HAP-1 (cell line): ENCODE measurements at places on chromosomes 4 and X.
A peak's percentile ranks its signal among the peaks of the same experiment; 100 is the strongest.

DNA sequence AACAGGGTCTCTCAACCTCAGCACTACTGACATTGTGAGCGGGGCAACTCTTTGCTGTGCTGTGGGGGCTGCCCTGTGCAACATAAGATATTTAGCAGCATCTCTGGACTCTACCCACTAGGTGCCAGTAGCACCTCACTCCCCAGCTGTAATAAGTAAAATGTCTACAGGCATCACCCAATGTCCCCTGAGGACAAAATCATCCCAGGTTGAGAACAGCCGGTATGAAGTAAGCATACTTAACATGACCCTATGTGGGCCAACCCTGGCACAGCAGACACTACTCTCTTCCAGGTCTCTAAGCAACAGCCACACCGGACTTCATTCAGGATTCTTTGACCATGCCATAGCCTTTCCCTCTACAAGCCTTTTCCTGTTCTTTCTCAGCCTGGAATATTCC is 10.5 kb upstream of the MGST2 start:
- DNase-seq: no peak

GRCh38 chrX:148872161-148872535 is 371.7 kb downstream of the AFF2 start:
- no peak for DNase-seq

DNA sequence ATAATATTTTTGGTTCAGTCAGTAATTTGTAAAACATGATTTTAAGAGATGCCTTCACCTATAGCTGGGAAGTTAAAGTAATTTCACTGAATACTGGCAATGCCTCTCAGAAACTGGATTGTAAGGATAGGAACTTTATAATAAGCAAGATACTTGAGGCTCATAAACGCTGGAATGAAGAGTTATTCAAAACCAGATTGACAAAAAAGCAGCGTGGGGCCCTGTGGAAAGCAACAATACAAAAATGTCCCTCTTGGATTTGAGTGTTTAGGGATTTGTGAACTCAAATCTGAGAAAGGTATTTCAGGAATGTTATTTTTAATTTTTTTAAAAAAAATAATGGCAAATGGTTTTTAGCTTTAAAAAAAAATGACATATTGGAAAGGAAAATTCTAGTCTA is 94.6 kb downstream of the ANK2 start:
- DNase-seq: peak; percentile 43

GRCh38 chr4:112664611-112665010 is 27.7 kb downstream of the LARP7 start:
- DNase-seq: no peak

DNA sequence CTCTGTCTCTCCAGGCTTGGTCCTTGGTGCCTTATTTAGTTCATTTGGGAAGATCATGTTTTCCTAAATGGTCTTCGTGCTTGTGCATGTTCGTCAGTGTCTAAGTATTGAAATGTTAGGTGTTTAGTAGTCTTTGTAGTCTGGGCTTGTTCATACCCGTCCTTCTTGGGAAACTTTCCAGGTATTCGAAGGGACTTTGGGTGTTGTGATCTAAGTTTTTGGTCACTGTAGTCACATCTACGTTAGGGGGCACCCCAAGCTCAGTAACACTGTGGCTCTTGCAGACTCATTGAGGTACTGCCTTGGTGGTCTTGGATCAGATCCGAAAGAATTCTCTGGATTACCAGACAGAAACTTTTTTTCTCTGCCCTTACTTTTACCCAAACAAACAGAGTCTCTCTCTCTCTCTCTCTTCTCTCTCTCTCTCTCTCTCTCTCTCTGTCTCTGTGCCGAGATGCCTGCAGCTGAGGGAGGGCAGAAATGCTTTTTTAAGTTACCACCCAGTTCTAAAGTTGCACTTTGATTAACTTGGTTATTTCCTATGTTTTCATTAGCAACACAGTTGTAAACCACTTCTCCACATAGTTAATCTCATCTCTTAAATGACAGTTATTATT is 67.6 kb upstream of the SLC7A3 start:
- DNase-seq: peak; percentile 40

- no peak for DNase-seq
Measured at GRCh38 chrX:30821116-30821515, 67.9 kb downstream of the TAB3 start.

DNA sequence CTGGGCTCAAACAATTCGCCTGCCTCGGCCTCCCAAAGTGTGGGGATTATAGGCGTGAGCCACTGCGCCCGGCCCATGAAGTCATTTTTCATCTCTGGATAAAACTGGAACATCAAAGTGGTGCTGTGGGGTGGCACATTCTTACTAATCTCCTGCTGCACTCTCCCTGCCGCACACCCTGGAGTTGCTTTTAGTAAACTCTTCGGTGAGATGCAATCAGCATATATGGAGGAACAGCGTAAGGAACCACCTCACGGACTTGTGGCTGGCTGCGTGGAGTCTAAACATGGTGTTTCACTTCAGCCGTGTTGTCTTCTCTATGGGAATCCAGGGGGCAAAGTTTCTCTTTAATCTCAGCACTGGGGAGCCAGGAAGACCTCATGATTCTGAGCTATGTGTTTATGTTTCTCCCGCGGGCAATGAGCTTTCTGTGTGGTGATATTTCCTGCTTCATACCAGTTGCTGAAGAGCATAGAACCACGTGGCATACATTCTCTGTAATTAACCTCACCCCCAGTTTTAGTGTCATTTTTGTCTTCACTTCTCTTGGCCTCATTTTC is 2.1 kb upstream of the RHOH start:
- DNase-seq: peak; percentile 23

DNA sequence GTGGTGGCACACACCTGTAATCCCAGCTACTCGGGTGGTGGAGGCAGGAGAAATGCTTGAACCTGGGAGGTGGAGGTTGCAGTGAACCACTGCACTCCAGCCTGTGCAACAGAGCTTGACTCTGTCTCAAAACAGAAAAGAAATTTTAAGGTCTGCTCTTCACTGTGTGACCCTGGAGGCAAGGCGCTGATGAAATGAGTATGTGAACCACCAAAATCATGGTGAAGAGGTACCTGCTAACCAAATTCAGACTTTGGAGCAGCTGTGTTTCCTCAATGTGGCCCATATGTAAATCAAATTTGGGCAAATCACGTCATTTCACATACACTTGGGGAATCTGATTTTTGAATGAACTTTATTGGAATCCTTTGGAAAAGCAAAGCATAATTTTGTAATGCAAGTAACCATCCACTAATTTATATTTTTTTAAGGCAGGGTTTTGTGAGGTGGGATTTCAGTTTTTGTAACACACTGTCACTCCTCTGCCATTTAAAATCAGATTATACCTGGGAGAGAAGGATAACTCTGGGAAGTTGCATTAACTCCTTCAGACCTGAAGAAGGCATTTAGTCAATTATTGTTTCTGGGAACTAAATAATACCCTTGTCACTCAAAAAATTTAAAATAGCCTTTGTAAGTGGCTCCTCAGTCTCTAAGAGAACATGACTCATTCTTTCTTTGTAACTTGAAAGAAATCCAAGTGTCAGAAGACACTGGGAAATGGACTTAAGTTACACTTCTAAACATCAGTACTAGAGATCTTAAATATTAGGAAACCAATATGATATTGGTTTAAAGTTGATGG is 24.0 kb downstream of the DOCK11 start:
- DNase-seq: peak; percentile 25

DNA sequence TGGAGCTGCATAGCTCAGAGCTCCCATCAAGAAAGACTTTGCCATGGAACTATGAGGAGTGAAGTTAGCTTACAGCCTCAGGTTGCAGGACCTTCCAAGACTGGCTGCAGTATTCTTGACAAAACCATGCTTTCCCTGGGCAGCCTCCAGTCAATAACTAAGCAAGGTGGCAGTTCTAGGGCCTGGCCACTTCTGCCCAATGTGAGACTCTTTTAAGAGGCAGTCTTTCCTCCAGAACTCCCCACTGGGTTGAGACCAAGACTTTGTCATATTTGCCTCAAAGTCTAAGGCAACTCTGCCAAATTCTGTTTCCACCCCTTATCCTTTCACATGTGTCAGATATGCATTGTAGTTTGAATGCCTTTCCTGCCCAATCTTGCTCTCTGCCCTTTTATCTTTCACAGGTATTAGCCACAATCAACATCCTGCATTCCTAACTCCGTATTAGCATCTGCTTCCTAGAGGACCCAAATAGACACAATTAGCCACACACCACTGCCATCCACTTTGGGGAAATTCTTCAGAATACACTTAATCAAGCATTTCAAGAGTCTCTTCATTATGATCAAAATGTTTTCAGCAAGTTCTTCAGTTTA is 17.7 kb upstream of the SLC25A43 start:
- no peak for DNase-seq

DNA sequence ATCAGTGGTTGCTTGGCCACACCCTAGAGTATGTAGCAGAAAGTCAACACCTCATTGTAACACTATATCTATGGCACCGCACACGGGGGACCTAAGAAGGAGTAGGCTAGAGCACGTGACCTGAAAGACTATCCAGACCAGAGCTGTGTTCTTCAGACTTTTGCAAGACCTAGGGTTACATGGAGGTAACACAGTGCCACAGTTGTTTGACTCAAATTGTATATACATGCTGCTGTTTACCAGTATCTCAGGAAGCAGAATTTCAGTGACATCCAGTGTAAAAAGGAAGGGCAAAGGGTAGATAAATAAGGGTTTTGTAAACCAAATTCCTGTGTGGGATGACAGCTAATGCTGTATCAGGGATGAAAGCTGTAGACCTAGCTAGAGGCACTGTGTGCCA is 30.2 kb downstream of the PNMA6A start:
- no peak for DNase-seq

GRCh38 chr4:162499478-162499877 is 335.7 kb upstream of the FSTL5 start:
- no peak for DNase-seq

GRCh38 chr4:84914686-84915395 is 51.6 kb downstream of the WDFY3 start:
- no peak for DNase-seq

DNA sequence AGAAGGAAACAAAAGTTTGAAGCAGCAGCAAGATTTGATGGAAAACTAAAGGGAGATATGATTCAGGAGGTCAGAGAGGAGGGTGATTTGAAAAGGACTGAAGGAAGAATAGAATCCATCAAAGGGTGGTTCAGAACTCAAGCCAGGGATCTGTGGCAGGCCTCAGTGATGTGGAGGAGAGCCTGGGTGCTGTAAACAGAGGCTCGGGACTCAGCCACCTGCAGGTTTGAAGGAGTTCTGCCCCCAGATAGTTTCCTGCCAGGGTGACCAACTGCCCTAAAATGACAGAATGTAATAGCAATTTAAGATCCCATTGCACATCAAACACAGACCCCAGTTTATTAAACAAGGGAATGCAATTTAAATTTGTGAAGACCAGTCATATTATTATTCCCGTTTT is 204.0 kb upstream of the FAT1 start:
- DNase-seq: no peak

- DNase-seq: peak; percentile 39
Measured at GRCh38 chrX:71098302-71098701, 2.7 kb downstream of the FOXO4 start.

DNA sequence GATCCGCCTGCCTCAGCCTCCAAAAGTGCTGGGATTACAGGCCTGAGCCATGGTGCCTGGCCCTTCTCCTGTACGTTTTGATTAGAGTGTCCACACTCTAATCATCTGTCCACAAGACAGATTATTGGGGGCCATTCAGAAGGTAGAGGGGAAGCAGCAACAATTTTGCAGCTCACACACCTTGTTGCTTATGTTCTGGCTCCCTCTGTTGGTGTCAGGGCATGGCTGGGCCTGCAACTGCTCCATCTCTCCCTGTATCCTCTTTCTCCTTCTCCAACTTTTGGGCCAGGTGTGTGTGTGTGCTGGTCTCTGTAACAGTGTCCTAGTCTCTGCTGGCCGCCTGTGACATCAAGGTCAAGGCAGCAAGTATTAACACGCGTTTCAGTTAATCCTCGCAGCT is 125.5 kb upstream of the MBNL3 start:
- peak; percentile 36 for DNase-seq

GRCh38 chr4:88969746-88970145 is 87.2 kb downstream of the FAM13A start:
- DNase-seq: no peak

DNA sequence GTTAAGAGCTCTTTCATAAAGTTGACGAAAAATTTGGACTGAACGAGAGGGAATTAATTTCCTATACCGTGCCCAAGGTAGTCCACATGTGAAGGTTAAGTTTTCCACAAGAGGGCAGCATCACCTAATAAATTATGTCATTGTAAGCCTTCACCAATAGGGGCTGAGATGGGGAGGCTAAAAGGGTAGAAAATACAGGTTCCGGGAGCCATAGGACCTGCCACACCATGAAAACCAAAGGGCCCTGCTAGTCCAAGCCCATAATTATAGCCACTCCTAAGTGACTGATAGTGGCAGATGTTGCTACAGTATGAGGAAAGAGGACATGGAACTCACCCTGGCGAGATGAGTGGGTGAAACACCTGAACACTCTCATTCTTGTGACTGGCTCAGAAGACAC is 122.2 kb downstream of the SHROOM4 start:
- peak; percentile 65 for DNase-seq

DNA sequence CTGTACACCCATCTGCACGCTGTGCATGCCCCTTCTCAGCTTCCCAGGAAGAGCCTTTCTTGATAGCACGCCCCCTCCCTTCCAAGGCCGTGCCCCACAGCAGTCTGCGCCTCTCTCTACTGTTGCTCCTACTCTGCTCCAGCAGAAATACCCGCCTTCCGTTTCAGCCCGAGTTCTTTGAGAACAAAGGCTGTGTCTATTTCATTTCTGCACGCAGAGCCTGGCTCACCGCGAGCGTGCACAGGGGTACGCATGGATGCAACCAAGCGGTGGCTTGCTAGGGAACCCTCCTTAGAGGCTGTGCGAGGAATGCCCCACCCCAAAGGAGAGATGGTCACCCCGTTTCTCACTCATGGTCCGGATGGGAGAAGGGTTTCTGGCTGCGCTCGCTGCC is 485 bp downstream of the AADAT start:
- peak; percentile 73 for DNase-seq

- DNase-seq: no peak
Measured at GRCh38 chrX:16836371-16836770, 33.8 kb downstream of the RBBP7 start.

DNA sequence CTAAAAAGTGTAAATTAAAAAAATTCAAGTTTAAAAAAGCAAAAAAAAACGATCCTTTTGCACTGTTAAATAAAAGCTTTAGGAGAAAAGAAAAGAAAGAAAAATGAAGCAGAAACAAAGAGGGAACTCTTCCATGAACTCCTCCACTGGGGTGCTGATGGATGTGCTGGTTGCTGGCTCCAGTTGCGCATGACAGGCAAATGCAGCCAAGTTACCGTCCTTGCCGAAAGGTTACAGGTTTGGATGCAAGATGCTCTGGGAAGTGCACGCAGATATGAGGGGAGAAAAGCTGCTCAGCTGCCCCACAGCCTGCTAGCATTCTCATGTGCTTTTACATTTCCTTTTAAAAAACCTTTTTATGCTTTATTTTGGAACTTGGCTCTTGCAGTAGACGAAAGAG is 58.5 kb downstream of the HADH start:
- DNase-seq: no peak

GRCh38 chrX:129736491-129736890 is 2.3 kb upstream of the XPNPEP2 start:
- DNase-seq: no peak

DNA sequence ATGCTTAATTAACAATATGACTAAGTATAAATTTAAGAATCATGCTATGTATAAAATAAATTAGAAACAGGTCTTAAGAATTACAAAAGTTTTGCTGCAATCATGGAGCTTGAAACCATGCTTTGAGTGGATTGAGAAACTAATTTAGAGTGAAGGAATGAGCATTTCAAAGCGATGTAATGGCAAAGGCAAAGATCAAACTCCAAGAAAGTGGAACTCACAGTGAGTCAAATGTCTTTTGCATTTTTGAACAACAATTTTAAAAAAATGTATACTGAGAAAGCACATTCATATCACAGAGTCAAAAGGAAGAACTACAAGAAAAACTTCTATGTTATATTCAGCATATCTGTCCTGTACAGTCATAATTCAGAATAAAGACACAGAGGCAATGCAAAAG is 6.6 kb downstream of the GPRIN3 start:
- DNase-seq: no peak
